NCI-H1417 (cell line): ENCODE measurements at places on chromosomes 11 and 22.

DNA sequence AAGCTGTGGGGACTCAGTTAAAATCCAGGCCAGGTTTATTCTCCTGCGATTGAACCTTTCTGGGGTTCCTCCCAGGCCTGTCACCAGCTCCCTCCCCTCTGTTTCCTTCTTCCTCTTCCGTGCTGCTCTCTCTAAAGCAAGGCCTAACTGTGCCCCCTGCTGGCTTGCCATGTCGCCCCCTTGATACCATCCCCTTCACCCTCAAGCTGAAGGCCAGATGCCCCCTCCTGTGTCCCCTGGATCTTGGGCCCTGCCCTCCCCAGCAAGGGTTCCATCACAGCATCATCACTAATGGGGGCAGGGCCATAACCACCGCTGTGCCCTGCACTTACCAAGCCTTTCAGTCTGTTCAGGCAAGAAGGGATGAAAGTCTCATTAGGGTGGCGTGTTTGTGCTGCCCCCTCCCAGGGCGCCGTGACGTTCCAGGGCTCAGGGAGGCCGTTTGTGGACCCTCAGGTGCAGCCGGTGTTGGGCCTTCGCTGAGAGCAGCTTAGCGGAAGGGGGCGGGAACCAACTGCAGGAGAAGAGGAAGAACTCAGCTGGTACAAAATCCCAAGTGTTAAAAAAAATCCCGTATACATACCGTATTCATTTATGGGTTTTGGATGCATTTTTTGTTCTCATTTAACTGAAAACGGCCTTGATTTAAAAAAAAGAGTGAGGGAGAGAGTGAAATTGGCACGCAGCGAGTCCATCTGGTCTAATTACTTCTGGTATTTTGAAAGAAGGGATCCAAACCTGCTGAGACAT lies 69.9 kb downstream of the MPPED1 start:
- no peak for DNase-seq

GRCh38 chr11:83092488-83093384 lies 21.0 kb upstream of the RAB30 start:
- DNase-seq, result peak; percentile 37

- DNase-seq, result no peak
Observed at GRCh38 chr11:31875866-31876560, 64.9 kb upstream of the PAX6 start.

DNA sequence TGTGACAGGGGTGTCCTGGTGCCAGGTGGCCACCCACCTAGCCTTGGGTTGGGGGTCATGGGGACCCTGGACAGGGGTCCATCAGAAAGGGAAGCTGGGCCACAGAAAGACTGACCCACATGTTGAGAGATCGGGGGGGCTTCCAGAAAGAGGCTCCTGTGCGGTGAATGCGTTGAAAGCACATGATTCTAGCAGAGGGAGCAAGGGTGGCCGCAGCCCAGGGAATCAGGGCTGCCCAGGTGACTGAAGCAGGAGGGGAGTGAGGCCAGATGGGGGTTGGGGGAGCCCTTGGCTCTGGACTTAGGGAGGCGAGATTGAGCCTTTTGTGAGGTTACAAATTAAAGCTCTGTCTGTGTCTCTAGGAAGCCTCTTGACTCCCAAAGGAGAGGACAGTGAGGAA lies 80.7 kb downstream of the MORC2 start:
- DNase-seq, result no peak

DNA sequence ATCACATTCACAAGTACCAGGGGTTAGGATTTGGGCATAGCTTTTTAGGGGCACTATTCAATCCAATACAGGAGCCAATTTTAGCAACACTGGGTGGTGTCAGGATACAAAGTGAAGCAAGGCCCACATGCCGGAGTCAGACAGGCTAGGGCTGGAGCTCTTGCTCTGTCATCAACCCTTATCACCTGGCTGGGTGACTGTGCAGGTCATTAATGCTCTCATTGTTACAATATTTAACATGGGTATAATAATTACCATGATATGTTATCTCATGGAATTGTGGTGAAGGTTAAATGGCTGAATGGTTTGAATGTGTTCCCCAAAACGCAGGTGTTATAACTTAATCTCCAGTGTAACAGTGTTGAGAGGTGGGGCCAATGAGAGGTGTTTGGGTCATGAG lies 143.3 kb upstream of the THY1 start:
- DNase-seq, result no peak

DNA sequence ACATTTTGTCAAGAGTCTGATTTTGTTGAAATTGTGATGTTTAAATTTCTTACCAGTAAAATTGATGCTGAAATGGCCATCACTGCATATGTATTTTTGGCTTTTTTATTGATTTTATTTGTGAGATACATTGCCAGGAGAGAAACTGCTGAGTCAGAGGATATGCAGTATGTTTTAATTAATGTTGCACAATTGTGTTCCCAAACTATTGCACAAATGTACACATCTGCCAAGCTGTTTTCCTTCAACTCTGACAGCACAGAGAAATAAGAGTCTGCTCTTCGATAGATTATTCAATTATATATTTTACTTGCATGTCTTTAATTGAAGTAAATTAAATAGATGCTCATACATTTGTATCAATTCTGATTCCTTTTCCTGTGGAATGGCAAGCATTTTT lies 640.2 kb upstream of the LUZP2 start:
- no peak for DNase-seq

DNA sequence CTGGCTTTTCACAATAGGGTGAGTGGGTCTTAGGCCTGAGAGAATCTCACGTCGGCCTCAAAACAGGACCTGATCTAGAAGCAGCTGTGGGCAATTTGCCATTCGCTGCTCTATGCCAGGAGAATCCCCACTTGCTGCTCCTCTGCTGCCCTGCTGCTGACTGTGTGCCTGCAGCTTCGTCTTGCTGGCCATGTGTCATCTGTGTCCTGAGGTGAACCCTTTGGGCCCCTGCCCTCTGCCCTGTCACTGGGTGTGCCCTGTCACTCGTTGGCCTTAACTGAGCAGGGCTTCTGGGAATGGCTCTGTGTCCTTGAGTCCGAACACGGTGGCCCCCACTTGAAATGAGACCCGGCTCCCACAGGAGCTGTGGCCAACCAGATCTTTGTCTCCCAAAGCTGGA lies 6.2 kb downstream of the NAA40 start:
- no peak for DNase-seq

- no peak for DNase-seq
Observed at GRCh38 chr22:38618258-38618657, 37.9 kb downstream of the FAM227A start.

DNA sequence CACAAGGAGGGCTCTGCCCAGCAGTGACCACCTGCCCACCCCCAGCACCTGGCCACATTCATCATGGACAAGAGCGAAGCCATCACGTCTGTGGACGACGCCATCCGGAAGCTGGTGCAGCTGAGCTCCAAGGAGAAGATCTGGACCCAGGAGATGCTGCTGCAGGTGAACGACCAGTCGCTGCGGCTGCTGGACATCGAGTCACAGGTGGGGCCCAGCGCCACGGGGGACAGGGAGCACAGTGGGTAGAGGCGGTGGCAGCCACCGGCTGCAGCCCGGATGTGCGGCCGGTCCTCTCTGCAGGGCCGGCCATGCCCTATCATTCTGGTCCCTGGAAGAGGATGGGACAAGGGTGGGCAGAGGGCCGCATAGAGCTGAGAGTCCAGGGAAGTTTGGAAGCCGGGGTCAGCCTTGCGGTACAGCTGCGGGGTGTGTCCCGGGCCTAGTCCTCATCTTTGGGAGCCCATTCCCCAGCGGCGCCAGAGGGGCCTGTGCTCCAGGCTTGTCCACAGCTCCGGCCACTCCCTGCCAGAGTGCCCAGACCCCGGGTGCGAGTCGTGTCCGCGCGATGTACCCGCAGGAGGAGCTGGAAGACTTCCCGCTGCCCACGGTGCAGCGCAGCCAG lies 14.1 kb downstream of the EPS8L2 start:
- no peak for DNase-seq

- no peak for DNase-seq
Observed at GRCh38 chr11:70610566-70611565, 212.5 kb downstream of the CTTN start.

DNA sequence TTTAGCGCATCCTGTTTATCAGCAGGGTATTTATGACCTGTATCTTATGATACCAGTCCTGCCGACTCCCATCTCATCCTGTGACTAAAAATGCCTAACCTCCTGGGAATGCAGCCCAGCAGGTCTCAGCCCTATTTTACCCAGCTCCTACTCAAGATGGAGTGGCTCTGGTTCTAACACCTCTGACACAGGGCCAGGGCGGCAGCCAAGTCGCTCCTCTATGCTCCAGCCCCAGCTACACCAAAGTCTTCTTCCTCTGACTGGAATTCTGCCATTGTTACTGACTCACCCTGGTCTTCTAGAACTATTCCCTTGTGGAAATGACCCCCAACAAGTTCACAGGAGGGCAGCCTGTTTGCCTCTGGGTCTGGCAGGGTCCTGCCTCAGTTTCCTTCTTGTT lies 7.9 kb upstream of the C1QTNF6 start:
- DNase-seq, result no peak

DNA sequence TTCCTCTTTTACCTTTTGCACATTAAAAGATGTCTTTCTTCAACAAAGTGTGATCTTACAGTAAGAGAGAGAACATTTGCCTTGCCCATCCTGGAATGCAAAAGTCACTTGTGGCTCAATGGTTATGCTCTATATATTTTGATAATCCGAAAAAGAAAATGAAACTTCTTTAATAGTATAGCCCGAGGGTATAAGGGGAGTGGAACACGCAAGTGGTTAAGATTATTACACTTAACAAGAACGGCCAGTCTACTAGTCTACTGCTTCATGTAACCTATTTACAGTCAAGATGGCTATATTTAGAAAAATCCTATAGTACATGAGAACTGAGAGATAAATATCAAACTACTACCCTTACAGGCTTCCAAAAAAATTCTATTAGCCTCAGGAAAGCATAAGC lies 86.1 kb downstream of the CADM1 start:
- DNase-seq, result no peak

- DNase-seq, result no peak
Observed at GRCh38 chr11:45213316-45213665, 66.9 kb downstream of the PRDM11 start.

GRCh38 chr11:68140496-68141245 lies 19.5 kb upstream of the CHKA start:
- no peak for DNase-seq

DNA sequence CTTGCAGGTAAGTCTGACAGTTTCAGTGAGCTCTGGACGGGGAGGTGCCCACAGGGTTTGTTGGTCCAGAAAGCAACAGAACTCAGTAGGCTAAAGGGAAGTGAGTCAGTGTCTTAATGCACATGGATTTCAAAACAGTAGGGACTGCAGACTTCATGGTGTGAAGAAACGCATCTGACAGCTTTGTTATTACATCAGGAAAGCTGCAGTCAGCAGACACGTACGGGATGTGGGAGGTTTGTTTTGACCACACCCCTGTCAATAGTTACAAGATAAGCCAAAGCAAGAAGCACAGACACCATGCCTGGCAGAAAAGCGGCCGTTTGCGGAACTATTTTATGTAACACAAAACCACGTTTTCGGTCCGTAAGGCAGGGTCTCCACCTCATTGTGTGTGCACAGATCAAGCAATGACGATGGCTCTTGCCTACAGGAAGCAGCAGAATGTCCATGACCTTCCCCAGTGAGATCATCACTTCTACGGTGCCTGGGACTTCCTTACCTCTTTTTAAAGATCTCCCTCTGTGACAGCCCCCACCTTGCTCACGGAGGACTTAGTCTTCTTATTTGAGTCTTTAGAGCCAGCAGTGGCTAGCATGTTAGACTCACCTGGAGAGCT lies 58.2 kb upstream of the FTH1 start:
- no peak for DNase-seq

- DNase-seq, result no peak
Observed at GRCh38 chr11:121892863-121893262, 223.2 kb downstream of the BLID start.

DNA sequence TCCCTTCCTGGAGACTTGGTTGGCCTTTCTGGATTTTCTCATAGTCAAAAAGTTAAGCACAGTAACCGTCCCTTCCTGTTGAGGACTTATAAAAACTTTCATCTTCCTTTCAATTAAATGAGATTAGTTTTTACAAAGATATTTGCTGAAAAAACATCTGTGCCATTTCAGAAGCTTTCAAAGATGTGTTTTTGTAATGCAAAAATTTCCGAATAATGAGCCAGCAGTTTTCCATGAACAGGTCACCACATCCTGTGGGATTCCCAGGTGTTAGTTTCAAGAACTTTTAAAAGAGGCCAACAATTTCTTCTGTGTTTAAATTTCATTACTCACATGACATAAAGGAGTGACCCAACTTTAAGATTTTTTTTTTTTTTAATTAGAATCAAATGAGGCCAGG lies 18.0 kb downstream of the NUP50 start:
- DNase-seq, result no peak

GRCh38 chr11:31814176-31814868 lies 3.2 kb upstream of the PAX6 start:
- DNase-seq, result no peak

DNA sequence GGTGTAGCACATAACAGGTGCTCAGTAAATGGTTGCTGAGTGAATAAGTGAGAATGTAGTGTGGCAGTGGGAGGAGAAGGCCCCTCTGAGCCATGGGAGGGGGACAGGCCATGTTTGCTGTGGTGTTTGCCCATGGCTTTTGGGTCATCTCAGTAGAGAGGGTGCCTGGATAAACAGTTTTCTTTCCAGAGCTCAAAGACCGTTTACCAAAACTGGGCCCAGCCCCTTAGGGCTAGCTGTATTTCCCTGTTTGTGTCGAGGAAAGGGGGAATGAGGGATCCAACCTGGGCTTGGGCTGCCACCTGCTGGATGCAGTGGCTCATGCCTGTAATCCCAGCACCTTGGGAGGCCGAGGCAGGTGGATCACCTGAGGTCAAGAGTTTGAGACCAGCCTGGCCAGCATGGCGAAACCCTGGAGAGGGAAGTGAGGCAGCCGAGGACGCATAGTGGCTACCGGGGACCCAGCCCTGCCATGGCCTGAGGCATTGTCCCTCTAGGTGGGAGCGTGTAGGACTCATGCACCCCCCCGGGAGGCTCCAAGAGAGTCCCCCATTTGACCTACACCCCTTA lies 8.7 kb upstream of the LTO1 start:
- no peak for DNase-seq

DNA sequence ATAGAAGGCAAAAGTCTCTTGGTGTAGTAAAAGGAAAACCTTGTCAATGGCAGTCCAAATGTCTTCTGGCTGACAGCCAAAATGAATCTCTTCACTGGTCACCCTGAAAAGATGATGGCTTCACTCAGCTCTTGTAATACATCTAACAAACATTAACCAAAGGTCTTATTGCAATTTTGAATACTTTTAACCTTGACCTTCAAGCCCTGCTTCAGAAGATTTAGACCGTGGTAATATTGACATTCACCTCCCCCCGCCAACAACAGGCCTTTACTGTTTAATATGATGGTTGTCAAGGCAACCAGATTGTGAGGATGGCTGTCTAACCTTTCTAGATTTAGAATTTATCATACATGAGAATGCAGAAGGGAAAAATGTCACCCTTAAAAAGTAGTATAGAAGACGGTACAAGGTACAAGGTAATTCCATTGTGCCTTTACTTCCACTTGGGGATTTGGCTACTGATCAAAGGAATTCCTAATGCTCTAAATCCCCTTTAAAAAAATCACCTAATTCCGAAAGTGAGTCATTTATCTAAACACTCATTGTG lies 342.3 kb downstream of the LARGE1 start:
- no peak for DNase-seq

DNA sequence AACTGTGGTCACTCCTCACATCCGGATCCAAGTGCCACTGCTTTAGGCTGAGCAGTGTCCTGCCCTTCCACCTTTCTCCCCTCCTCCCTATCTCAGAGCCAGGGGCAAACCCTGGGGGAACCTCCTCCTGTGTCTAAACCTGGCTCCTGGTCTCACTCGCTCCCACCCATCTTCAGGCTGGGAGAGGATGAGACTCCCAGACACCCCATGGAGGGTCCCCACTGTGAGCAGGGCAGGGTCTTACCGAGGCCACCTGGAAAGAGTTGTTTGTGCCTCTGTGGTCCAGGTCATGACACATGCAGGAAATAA lies 93.6 kb downstream of the PDE2A start:
- DNase-seq, result no peak

GRCh38 chr22:39928536-39929520 lies 27.9 kb downstream of the GRAP2 start:
- DNase-seq, result no peak
